ENCODE measurements at places on chromosomes 5 and 9.
A peak's percentile ranks its signal among the peaks of the same experiment; 100 is the strongest.

GRCh38 chr5:78638423-78638822, 10.1 kb downstream of the LHFPL2 start:
- DNase-seq, result peak; percentile 97

DNA sequence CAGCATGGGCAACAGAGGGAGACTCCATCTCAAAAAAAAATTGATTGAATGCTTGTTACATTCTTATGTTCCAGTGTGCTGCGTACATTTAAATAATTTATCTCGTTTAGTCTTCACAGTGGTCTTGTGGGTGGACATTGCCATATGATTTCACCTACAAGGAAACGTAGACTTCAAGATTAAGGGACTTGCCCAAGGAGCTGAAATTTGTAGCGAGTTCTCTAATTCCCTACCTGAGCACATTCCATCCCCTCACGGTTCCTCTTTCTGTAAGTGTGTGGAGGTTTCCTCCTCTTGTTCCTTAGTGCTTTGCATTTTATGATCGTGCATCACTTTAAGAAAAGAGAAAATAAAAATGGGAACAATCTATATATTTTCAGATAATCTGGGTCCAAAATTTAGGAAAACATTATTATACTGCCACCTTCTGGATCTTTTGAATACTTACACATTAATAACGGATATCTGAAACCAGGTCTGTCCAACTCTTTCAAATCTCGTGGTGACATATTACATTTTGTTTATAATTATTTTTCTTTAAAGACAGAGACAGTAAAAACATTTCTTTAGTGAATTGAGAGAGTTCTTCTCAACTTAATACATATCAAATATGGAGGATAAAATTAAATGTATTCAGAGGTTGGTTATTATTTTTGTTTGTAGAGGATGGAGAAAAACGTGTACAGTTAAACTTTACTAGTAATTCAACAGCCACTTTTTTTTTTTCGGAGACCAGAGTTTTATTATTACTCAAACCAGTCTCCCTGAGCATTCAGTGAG, 29.9 kb upstream of the C7 start:
- DNase-seq, result peak; percentile 60

- DNase-seq, result no peak
These were observed 1013.3 kb downstream of the MAT2B start for GRCh38 chr5:164518741-164519080.

GRCh38 chr5:149162401-149163084, 21.2 kb downstream of the ABLIM3 start:
- peak; percentile 49 for DNase-seq

- DNase-seq, result peak; percentile 68
These were observed 116.8 kb upstream of the SPRY4 start for GRCh38 chr5:142441616-142442015.

DNA sequence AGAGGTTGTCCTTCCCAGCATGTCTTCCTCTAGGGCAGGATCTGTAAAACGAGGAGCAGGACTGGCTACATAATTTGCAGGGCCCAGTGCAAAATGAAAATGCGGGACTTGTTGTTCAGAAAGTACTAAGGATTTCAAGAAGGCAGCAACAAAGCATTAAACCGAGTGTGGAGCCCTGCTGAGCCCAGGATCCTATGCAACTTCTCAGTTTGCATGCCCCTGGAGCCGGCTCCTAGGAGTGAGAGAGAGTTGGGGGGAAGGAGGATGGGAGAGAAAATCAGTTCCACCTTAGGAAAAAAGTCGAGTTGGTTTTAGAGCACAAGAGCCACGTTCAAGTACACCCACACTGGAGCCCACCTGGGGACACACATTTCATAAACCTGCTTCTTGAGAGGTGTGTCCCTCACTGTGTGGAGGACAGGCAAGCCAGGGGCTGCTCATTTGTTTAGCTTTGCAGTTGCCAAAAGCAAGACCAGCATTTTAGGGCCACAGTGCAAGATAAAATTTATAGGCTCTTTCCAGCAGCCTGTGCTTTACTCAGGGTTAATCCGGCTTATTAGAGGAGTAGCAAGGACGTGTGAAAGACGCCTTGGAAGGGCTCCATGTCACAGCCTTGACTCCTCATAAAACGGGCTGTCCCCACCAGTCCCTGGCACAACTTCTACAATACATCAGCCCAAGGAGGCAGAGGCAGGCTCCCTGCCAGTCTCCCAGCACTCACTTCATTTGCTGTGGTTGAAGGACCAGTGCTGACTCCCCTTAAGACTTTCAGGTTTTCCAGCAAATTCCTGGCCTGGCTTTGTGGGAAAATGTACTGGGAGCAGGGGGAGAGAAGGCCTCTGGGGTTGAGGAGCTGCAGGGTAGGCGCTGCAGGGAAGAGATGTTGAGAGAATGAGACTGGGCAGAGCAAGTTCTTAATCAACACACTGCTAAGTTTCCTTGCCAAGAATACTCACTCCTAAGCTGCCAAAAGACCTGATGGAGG, 159.7 kb upstream of the SEMA6A start:
- no peak for DNase-seq

All from fibroblast of pulmonary artery (primary cell).